Nephron progenitor cell (in vitro differentiated cells): ENCODE measurements at places on chromosomes 7 and 10.

- DNase-seq = no peak
Measured at GRCh38 chr7:152884321-152884720, 124.8 kb downstream of the ACTR3B start.

- no peak for DNase-seq
Measured at GRCh38 chr10:113970641-113971040, 73.0 kb upstream of the ADRB1 start.

GRCh38 chr10:19772972-19773371 is 43.3 kb upstream of the PLXDC2 start:
- DNase-seq = no peak

DNA sequence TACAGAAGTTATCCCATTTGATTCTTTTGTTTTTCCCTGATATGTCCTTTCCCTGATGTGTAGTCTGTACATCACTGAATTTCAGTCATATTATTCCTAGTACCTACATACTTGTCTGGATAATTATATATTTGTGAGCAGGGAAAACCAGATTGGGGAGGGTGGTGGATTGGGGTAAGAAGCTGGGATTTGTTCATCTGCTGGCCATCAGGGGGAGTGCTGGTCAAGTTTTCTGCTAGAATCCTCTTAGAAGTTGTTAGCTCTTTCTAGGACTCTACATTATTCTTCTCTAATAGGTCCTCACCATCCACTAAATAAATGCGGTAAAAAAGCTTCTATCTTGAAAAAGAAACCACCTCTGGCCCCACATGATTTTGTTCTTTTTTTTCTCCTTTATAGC is 232.7 kb upstream of the TAC1 start:
- peak; percentile 23 for DNase-seq

- DNase-seq = no peak
Measured at GRCh38 chr10:61406736-61407135, 46.4 kb downstream of the TMEM26 start.

DNA sequence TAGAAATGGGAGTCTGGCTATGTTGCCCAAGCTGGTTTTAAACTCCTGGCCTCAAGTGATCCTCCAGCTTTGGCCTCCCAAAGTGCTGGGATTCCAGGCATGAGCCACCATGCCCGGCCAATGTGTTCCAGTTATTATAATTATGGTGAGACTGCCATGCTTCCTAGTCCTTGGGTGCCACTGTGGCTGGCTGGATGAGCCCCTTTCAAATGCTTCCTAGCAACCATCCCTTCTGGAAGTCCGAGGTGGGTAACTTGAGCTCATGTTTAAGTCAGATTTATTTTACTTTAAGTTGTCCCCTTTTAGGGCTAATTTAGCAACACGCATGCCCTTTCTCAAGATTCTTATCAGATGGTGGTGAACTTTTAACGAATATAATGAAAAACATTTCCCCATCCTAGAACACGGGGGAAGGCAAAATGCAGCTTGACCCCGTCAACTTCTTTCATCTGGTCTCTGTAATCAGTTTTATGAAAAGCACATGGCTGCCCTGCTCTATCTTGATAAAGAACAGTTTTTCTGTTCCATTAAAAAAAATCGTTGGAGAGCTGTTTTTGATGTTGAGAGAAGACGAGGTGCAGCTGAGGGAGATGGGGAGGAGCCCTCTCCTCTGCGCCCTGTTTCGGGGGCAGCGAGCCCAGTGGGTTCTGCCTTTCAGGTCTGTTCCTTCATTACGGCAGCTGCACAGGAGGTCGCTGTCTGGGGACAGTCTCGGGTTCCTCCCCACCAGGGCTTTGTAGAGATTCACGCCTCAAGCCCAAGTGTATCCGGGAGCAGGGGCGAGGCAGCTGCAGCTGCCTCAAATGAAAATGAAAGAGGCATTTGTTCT is 61.0 kb upstream of the MKI67 start:
- no peak for DNase-seq

DNA sequence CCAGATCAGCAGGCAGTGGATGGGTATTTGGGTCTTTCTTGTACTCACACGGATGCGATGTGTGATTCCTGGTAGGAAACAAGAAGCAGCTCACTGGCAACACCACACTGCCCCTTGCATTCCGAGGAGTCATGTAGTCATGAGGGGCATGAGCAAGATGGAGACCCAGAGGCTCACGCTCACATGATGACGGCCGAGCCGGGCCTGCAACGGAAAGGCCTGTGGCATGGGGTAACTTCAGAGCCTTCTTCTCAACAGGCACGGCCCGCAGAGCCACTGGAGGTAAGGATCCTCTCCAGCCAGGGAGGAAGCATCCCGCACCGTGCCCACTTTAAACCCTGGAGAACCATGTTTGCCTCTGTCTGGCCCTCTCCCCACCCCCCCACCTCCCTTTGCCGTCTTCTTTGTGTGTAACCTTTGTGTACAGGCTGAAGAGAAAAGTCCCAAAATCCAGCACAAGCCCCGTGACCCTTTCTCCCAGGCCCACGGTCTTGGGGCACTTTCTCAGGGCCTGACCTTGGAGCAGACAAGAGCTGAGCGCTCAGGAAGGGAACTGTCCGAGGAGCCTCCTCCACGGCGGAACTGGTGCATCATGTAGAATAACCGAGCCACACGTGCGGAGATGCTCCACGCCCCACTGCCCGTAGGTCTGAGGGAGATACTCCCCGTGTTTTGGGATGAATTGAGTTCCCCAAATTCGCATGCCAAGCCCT is 516.4 kb downstream of the DNAJB6 start:
- no peak for DNase-seq
